Stimulated activated CD4-positive, alpha-beta T cell treated with anti-CD3 and anti-CD28 coated beads, Interleukin-1b, Interleukin-23, amount 100 ng/mL, for 1 hour (primary cell): ENCODE measurements at places on chromosomes 7 and 10.

DNA sequence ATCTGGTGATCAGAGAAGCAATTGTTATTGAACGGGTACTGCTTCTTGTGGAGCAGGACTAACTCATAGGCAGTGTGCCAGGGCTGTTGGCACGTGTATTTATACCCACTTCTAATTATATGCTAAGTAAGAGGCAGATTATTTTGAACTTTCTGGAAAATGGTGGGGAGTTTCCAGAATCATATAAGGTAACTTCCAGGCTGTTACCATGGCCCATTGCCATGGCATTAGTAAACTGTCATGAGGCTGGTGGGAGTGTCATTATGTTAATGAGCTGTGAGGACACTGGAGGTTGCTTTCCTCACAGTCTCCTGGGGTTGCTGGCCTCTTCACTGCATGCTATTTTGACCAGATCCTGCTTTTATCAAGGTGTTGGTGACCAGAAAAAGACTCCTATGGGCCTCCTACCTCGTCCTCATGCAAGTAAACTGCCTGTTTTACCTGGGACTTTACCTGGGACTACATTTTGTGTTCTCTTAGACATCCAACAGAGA is 122.6 kb downstream of the KCND2 start:
- DNase-seq: no peak

GRCh38 chr10:98886686-98887085 is 349.0 kb downstream of the HPSE2 start:
- no peak for DNase-seq

- DNase-seq: no peak
These were observed 8.9 kb upstream of the CUBN start for GRCh38 chr10:17138460-17139042.

GRCh38 chr10:128875956-128876736 is 590.9 kb upstream of the MGMT start:
- no peak for DNase-seq

DNA sequence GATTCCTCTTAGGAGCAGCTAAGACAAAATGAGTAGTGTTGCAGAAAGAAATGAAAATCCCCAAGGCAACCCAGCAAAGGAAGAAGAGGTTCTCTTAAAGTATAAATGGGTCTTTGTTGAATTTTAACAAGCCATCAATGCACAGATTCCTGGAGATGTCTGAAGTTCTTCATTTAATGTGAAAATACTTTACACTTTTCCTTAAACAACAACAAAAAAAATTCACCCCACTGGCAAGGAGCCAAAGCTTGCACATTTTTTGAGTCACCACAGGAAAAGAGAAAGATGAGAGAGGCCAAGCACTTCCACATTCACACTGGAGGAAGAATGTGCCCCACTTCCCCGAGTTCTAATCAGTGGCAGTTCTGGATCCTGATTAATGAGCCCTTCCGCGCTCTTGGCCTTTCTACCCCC is 286.4 kb upstream of the MEOX2 start:
- DNase-seq: no peak

DNA sequence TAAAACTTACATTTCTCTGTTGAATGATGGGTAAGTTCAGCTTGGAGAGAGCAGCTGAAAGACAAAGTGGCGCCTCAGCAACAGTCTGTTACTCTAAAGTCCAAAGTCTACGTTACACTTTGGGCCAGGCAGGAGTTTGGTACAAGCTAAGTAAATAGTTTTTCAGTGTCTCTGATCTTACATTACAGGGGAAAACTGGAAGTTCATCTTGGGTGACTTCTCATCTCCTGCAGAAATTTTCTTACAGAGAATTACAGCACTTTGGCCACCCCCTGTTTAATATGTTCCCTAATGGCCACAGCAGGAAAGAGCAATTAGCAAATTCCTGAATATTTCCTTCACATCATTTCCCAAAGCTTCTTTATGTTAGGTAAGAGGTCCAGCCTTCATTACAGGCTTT is 67.1 kb downstream of the ABCC2 start:
- DNase-seq: no peak
